ENCODE measurements at places on chromosomes 1 and 21. TPM values are rescaled to one million over a fixed set of nuclear protein-coding genes. Genes with fewer than 3 reads are reported as not detected.
A peak's percentile ranks its signal among the peaks of the same experiment; 100 is the strongest.

- peak overlapping the region; percentile 67 for H3K4me3 ChIP-seq
- no peak for DNase-seq
- H3K36me3 ChIP-seq: no peaks in the 10 kb centered on the region
These were observed 1.2 kb downstream of the LMX1A start for GRCh38 chr1:165355139-165355976.

DNA sequence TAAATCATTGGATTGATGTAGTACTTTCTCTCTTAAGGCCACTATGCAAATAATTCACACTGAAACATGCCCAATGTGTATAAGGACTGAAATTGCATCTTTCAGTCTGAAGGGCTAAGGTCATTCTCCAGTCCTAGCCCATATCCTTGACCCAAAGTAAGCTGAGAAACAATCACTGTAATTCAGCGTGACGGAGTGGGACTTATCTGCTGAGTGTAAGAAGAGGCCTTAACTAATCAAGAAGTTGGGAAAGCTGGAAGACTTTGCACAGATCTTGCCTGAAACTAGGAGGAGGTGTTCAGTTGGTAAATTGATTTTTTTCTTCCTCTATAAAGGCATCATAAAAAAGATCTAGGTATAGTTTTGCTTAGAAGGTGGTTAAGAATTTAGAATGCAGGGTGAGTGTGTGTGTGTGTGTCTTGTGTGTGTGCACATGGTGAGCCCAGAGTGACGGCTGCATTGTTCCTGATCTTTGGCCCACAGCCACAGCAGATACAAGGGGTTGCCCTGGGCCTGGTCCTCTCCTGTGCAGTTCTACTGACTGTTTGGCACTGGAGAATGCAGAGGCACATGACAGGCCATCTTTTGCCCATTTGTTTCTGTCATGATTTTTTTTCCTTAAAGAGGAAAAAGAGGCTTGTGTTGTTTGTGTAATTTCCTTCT lies 13.3 kb upstream of the PPP2R5A start:
- no peak overlapping the region for H3K27ac ChIP-seq
- no peaks in the 10 kb centered on the region for H3K36me3 ChIP-seq
- H3K4me1 ChIP-seq: no peaks in the 10 kb centered on the region
- H3K4me3 ChIP-seq: no peak overlapping the region
- H3K27me3 ChIP-seq: no peaks in the 10 kb centered on the region

Gene GBP2
- total RNA-seq: 11.3 TPM

- H3K36me3 ChIP-seq: no peaks in the 10 kb centered on the region
- no peak overlapping the region for H3K4me3 ChIP-seq
- no peak for DNase-seq
- no peak overlapping the region for H3K27ac ChIP-seq
These were observed 9.3 kb upstream of the ETS2 start for GRCh38 chr21:38796424-38796823.

Gene WDR64
- total RNA-seq: not detected

Data from psoas muscle (tissue), 8 donors.